Posterior vena cava (tissue), 2 donors: ENCODE measurements at places on chromosomes 3 and 15. TPM values are rescaled to one million over a fixed set of nuclear protein-coding genes. Genes with fewer than 3 reads are reported as not detected.

Gene IGDCC3
- not detected for total RNA-seq

Gene STRIT1
- not detected for total RNA-seq

Gene SSUH2
- 0.32 TPM for total RNA-seq

Gene CHAC1
- total RNA-seq, result 1.5 TPM

DNA sequence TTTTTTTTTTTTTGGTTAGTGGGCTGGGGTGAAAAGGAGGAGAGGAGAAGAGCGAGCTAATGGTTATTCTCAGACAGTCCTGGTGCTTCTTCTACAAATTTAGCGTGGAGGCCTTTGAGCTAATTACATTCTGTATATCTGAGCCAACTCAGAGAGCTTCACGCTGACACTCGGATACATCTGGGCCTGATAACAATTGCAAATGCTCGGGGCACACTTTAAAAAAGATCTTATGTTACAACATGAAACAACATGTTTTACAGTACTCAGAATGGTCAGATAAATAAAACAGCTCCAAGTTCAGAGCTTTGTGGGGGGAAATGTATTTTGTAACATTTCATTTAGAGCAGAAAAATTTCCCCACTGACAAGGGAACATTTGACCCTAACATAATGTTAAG is 966.9 kb upstream of the NR2F2 start:
- DNase-seq, result no peak

DNA sequence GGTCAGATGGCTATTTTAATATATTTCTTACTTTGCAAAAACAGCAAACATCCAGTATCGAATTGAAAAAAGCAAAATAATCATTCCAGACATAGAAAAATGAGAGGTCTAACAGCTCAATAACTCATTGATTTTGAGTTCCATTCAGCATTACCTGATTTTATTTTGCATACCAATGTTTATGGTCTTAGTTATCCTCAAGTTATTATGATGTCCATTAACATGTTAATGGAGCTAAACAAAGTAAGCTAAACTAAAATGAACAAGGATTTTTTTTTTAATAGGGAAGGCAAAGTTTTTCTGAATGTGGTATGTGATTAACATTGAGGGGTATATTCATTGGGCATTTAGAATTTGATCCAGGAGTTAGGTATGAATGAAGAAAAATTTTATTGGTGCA is 13.1 kb downstream of the MYH15 start:
- no peak for DNase-seq

- DNase-seq, result no peak
Measured at GRCh38 chr3:39491733-39492350, 24.4 kb downstream of the MOBP start.

DNA sequence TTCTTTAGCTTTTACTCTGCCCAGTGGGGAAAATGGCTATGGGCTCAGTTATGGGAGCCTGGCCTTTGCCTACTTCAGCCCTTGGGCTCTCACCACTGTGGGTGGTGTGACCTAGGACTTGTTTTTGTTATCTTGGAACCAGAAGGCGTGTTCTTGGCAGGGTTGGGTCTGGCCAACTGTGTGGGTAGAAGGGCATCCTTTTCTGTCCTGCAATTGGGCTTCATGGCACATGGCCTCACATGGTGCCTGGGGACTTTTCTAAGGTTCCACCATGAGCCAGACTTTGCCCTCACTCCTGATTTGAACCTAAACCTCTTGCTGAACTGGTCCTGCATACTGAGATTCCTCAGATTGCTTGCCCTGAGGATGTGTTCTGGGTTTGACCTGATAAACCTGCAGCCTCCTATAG is 1.7 kb downstream of the GLYCTK start:
- DNase-seq, result peak; percentile 20

- no peak for DNase-seq
Measured at GRCh38 chr15:47685141-47685870, 32.0 kb upstream of the SEMA6D start.

DNA sequence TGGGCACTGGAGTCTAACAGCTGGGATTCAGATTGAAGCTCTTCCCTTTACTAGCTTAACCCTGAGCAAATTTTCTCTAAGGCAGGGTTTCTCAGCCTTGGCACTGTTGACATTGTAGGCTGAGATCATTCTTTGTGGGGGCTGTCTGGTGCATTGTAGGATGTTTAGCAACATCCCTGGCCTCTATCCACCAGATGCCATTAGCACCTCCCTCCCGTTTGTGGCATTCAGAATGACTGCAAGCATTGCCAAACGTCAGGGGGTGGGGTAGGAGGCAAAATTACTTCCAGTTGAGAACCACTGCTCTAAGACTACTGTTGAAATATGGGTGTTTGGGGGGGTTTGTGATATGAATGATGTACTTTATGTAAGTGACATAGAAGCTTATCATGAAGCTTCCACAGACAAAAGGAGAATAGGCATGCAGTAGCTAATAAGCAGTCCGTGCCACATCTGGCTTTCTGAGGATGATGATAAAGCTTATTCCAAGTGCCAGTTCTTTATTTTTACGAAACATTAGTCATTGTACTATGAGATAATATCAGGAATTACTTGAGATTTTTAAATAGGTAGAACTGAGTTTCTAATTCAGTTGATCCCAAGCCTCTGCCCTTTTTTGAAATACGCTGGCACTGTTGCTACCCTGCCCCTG is 39.3 kb downstream of the NKIRAS1 start:
- no peak for DNase-seq
